Sigmoid colon (tissue), 7 donors: ENCODE measurements at places on chromosomes 7 and 10. TPM values are rescaled to one million over a fixed set of nuclear protein-coding genes. Genes with fewer than 3 reads are reported as not detected.

DNA sequence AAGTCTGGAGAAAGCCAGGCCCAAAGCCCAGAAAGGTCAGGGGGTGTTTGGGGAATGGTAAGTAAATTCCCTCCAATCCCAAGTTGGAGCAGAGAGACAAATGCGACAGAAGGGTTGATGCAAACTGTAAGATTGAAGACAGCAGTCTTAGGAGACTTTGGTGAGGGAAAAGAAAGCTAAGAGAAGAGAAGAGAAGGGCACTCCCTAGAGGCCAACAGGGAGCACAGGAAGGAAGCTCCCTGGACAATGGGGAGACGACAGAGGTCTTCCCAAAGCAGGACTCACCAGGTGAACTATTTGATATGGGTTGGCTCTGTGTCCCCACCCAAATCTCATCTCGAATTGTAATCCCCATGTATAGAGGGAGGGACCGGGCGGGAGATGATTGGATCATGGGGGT lies 151.5 kb downstream of the KIF20B start:
- peaks cover 6% of the 10 kb centered on the region for H3K4me1 ChIP-seq
- H3K36me3 ChIP-seq: no peaks in the 10 kb centered on the region
- H3K27me3 ChIP-seq: no peaks in the 10 kb centered on the region
- no peak overlapping the region for H3K4me3 ChIP-seq
- H3K27ac ChIP-seq: no peak overlapping the region

- no peak for DNase-seq
- no peak overlapping the region for H3K27ac ChIP-seq
- H3K4me3 ChIP-seq: no peak overlapping the region
Observed at GRCh38 chr7:112150823-112151641, 55.2 kb downstream of the DOCK4 start.

GRCh38 chr7:74290981-74291441 lies 1.8 kb downstream of the CLIP2 start:
- peak overlapping the region; percentile 82 for H3K4me3 ChIP-seq
- no peaks in the 10 kb centered on the region for H3K27me3 ChIP-seq
- H3K36me3 ChIP-seq: no peaks in the 10 kb centered on the region
- H3K27ac ChIP-seq: no peak overlapping the region
- no peak for DNase-seq

DNA sequence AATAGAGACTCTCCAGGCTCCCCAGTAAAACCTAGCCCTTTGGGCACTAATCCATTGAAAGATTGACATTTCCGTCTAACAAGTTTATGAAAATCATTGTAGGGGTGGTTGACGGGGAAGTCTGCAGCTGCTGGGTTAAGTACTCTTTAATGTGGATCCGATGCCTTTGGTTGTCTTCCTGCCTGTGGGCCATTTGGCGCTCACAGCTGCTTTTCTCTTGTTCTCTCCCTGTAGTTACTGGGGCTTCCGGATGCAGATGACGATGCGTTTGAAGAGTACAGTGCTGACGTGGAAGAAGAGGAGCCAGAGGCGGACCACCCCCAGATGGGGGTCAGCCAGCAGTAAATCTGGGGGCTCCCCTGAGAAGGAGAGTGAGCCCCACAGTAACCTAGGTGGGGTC lies 22.4 kb downstream of the MTURN start:
- no peaks in the 10 kb centered on the region for H3K27me3 ChIP-seq
- H3K4me3 ChIP-seq: no peak overlapping the region
- DNase-seq: no peak
- peaks cover 4% of the 10 kb centered on the region for H3K36me3 ChIP-seq

The GDI2 gene
- polyA plus RNA-seq: 238 TPM

The NXPH1 gene
- not detected for polyA plus RNA-seq

The RNF32 gene
- 3.7 TPM for polyA plus RNA-seq

DNA sequence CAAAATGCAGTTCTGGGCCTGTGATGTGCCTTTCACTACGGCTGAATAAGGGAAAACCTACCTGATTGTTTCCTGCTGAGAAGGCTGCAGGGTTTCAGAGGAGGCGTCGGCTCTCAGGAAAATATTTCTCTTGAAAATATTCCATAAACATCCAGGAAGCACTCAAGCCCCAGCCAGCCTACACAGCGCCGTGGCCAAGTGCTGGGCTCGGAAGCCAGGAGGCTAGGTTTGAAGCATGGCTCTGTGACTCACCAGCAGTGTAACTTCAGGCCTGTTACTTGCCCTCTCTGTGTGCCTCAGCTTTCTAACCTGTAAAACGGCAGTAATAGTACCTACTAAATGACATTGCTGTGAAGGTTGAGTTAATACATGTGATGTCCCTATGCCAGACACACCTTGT lies 399.1 kb downstream of the GATA3 start:
- no peak overlapping the region for H3K27ac ChIP-seq
- H3K27me3 ChIP-seq: no peaks in the 10 kb centered on the region
- no peaks in the 10 kb centered on the region for H3K4me1 ChIP-seq

The GHRHR gene
- not detected for polyA plus RNA-seq

GRCh38 chr7:68334216-68334615 lies 1264.1 kb upstream of the AUTS2 start:
- H3K4me1 ChIP-seq: no peaks in the 10 kb centered on the region
- no peaks in the 10 kb centered on the region for H3K27me3 ChIP-seq
- H3K27ac ChIP-seq: no peak overlapping the region

The SPDYE2B gene
- not detected for polyA plus RNA-seq

GRCh38 chr10:5538892-5539651 lies 14.3 kb downstream of the CALML3 start:
- no peak overlapping the region for H3K4me3 ChIP-seq
- H3K36me3 ChIP-seq: no peaks in the 10 kb centered on the region
- H3K27me3 ChIP-seq: no peaks in the 10 kb centered on the region

The CLDN15 gene
- 3.6 TPM for polyA plus RNA-seq

The FAM237B gene
- polyA plus RNA-seq: not detected

GRCh38 chr10:120400601-120401000 lies 56.4 kb upstream of the PLPP4 start:
- no peak overlapping the region for H3K27ac ChIP-seq
- DNase-seq: no peak
- H3K27me3 ChIP-seq: no peaks in the 10 kb centered on the region

GRCh38 chr10:83685458-83685857 lies 453.9 kb upstream of the GHITM start:
- no peaks in the 10 kb centered on the region for H3K36me3 ChIP-seq
- H3K27me3 ChIP-seq: no peaks in the 10 kb centered on the region
- no peak overlapping the region for H3K4me3 ChIP-seq
- no peak for DNase-seq
- peaks cover 5% of the 10 kb centered on the region for H3K4me1 ChIP-seq

The C1GALT1 gene
- polyA plus RNA-seq: 4.8 TPM
